ENCODE measurements at places on chromosomes 11 and 22. TPM values are rescaled to one million over a fixed set of nuclear protein-coding genes. Genes with fewer than 3 reads are reported as not detected.
A peak's percentile ranks its signal among the peaks of the same experiment; 100 is the strongest.

Gene KIF18A
- 23.3 TPM for total RNA-seq

GRCh38 chr11:103042161-103042560 is 49.8 kb downstream of the DCUN1D5 start:
- no peak for DNase-seq
- H3K27ac ChIP-seq = no peak overlapping the region
- no peaks in the 10 kb centered on the region for H3K4me1 ChIP-seq
- H3K4me3 ChIP-seq = no peak overlapping the region

- DNase-seq = no peak
- no peaks in the 10 kb centered on the region for H3K4me1 ChIP-seq
- H3K36me3 ChIP-seq = peaks cover 3% of the 10 kb centered on the region
- H3K27me3 ChIP-seq = no peaks in the 10 kb centered on the region
Observed at GRCh38 chr22:24402460-24403192, 24.8 kb upstream of the ADORA2A start.

DNA sequence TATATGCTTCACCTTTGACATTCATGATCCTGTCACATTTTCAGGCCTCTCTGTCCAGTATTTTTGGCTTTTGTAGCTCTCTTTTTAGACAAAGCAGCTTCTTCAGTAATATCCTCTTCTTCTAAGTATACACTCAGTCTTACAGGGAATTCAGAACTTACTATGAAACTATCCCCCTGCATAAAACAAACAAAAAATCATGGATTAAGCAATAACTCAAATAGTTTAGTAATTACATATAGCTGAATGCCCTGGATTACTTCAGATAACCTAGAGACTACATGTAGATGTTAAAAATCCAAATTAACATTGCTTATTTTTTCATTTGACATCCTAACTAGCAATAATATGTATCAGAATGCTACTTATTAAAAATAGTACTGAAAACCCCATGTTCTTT is 5.2 kb downstream of the TAF1D start:
- no peak overlapping the region for H3K27ac ChIP-seq
- peaks cover 6% of the 10 kb centered on the region for H3K4me1 ChIP-seq
- H3K36me3 ChIP-seq = peaks cover 76% of the 10 kb centered on the region
- no peak for DNase-seq

DNA sequence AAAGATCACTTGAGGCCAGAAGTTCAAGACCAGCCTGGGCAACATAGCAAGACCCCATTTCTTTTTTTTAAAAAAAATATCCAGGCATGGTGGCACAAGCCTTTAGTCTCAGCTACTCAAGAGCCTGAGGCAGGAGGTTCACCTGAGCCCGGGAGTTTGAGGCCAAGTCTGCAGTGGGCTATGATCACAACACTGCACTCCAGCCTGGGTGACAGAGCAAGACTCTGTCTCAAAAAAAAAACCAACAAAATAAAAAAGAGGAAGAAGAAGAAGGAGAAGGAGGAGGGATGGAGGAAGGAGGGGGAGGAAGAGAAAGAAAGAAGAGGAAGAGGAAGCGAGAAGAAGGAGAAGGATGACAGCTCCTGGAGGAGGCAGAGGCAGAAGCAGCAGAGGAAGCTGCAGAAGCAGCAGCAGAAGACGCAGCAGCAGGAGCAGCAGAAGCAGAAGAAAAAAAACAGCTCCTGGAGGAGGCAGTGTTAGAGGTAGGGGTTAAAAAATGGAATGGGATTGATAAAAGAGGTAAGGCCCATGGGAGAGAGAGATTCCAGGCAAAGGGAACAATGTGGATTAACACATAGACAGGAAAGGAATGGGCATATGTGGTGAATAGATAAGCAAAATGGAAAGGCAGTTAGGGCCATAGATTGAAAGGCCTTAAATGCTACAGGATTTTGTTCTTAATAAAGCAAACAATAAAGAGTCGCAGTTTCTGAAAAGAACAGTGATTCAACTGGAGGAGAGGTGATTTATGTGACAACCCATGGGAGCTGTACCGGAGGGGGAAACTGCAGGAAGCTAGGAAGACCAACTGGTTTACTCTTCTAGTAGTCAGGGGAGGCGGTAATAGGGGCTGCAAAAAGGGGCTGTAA is 10.9 kb downstream of the PRCP start:
- H3K27ac ChIP-seq = no peak overlapping the region
- H3K36me3 ChIP-seq = no peaks in the 10 kb centered on the region
- H3K27me3 ChIP-seq = no peaks in the 10 kb centered on the region
- DNase-seq = no peak
- no peaks in the 10 kb centered on the region for H3K4me1 ChIP-seq
- H3K4me3 ChIP-seq = no peak overlapping the region

- H3K27me3 ChIP-seq = no peaks in the 10 kb centered on the region
- peak; percentile 37 for DNase-seq
- H3K4me3 ChIP-seq = no peak overlapping the region
- no peaks in the 10 kb centered on the region for H3K4me1 ChIP-seq
Observed at GRCh38 chr11:134655189-134655989, 243.3 kb upstream of the B3GAT1 start.

- no peaks in the 10 kb centered on the region for H3K36me3 ChIP-seq
- no peak for DNase-seq
- H3K4me3 ChIP-seq = no peak overlapping the region
- no peaks in the 10 kb centered on the region for H3K27me3 ChIP-seq
- no peaks in the 10 kb centered on the region for H3K4me1 ChIP-seq
Observed at GRCh38 chr11:107780136-107780535, 68.3 kb upstream of the SLN start.

Gene ACR
- total RNA-seq = not detected

GRCh38 chr11:13117344-13117743 is 108.2 kb downstream of the RASSF10 start:
- DNase-seq = no peak
- no peak overlapping the region for H3K4me3 ChIP-seq
- H3K36me3 ChIP-seq = no peaks in the 10 kb centered on the region
- H3K27me3 ChIP-seq = no peaks in the 10 kb centered on the region
- no peak overlapping the region for H3K27ac ChIP-seq

GRCh38 chr11:112485280-112485679 is 224.6 kb upstream of the PLET1 start:
- no peaks in the 10 kb centered on the region for H3K36me3 ChIP-seq
- no peak overlapping the region for H3K27ac ChIP-seq
- no peak for DNase-seq
- H3K27me3 ChIP-seq = no peaks in the 10 kb centered on the region
- no peaks in the 10 kb centered on the region for H3K4me1 ChIP-seq

GRCh38 chr11:86803136-86804045 is 3.0 kb downstream of the PRSS23 start:
- H3K4me3 ChIP-seq = no peak overlapping the region
- peaks cover 10% of the 10 kb centered on the region for H3K4me1 ChIP-seq
- no peak for DNase-seq
- peaks cover 16% of the 10 kb centered on the region for H3K27me3 ChIP-seq
- H3K36me3 ChIP-seq = no peaks in the 10 kb centered on the region

Gene IRAG1
- 2.7 TPM for total RNA-seq

DNA sequence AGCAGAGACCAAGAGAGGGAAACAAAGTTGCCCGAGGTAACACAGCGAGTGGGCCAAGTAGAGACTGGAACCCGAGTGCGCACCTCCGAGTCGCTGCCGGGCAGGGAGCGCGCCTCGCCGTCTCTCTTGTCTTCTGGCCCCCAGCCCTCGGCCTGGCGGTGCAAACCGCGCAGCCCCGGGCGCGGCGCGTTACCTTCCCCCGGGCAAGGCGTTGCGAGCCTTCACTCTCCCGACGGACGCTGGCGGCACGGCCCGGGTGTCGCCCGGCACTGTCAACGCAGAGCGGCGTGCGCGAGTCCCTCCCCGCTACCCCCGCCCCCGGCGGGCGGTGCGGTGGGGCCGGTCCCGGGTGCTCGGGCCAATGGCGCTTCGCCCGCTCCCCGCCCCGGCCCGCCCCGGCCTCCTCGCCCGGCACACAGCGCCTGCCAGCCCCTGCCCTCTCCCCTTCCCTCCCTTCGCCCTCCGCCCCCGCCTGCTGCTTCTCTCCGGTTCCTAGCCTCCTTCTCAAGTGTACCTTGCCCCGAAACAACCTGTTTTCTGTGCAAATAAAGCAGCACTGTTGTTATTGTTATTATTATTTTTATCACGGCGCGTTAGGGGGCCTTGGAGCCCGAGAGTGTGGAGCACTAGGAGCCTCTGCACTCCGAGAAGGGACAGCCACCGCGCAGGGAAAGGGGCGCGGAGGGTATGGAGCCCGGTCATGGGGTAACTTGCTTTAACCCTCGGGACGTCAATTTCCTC is at the start of gene SYTL2:
Gene SYTL2 (minus strand): TSS at position 271 of the 741 bp plus-strand sequence. CDS start 53,416 bp downstream, outside the sequence.
- H3K36me3 ChIP-seq = no peaks in the 10 kb centered on the region
- H3K4me1 ChIP-seq = peaks cover 3% of the 10 kb centered on the region
- H3K27me3 ChIP-seq = no peaks in the 10 kb centered on the region
- H3K27ac ChIP-seq = no peak within 1 kb of the TSS

GRCh38 chr11:133024301-133024700 is 508.0 kb downstream of the OPCML start:
- peaks cover 2% of the 10 kb centered on the region for H3K27me3 ChIP-seq
- DNase-seq = no peak
- H3K4me3 ChIP-seq = no peak overlapping the region
- H3K27ac ChIP-seq = no peak overlapping the region
- H3K4me1 ChIP-seq = peaks cover 2% of the 10 kb centered on the region

DNA sequence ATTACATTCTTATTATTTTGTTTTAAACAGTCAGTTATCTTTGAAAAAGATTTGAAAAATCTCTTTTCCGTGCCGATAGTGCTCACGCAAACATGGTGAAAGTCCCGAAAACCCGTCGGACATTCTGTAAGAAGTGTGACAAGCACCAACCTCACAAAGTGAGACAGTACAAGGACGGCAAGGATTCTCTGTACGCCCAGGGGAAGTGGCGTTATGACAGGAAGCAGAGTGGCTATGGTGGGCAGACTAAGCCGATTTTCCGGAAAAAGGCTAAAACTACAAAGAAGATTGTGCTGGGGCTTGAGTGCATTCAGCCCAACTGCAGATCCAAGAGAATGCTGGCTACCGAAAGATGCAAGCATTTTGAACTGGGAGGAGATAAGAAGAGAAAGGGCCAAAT is 28.7 kb upstream of the CTSD start:
- no peak overlapping the region for H3K27ac ChIP-seq
- no peak overlapping the region for H3K4me3 ChIP-seq
- no peaks in the 10 kb centered on the region for H3K36me3 ChIP-seq
- no peak for DNase-seq

Gene PIK3IP1
- 1.3 TPM for total RNA-seq

- H3K27ac ChIP-seq = no peak overlapping the region
- H3K36me3 ChIP-seq = no peaks in the 10 kb centered on the region
- no peaks in the 10 kb centered on the region for H3K4me1 ChIP-seq
- no peak for DNase-seq
- H3K27me3 ChIP-seq = no peaks in the 10 kb centered on the region
- no peak overlapping the region for H3K4me3 ChIP-seq
Observed at GRCh38 chr11:115618428-115618827, 114.2 kb upstream of the CADM1 start.

Gene OR2AG2
- total RNA-seq = 0.17 TPM

Gene KCNK7
- 1.0 TPM for total RNA-seq

Gene PRRG4
- 1.3 TPM for total RNA-seq

Gene CHRDL2
- 0.48 TPM for total RNA-seq

- DNase-seq = no peak
- H3K36me3 ChIP-seq = no peaks in the 10 kb centered on the region
- no peak overlapping the region for H3K27ac ChIP-seq
- H3K4me3 ChIP-seq = no peak overlapping the region
- no peaks in the 10 kb centered on the region for H3K4me1 ChIP-seq
- H3K27me3 ChIP-seq = no peaks in the 10 kb centered on the region
Observed at GRCh38 chr22:45235851-45236342, 4.8 kb downstream of the KIAA0930 start.
